ENCODE measurements at places on chromosomes 1 and 21.
A peak's percentile ranks its signal among the peaks of the same experiment; 100 is the strongest.

DNA sequence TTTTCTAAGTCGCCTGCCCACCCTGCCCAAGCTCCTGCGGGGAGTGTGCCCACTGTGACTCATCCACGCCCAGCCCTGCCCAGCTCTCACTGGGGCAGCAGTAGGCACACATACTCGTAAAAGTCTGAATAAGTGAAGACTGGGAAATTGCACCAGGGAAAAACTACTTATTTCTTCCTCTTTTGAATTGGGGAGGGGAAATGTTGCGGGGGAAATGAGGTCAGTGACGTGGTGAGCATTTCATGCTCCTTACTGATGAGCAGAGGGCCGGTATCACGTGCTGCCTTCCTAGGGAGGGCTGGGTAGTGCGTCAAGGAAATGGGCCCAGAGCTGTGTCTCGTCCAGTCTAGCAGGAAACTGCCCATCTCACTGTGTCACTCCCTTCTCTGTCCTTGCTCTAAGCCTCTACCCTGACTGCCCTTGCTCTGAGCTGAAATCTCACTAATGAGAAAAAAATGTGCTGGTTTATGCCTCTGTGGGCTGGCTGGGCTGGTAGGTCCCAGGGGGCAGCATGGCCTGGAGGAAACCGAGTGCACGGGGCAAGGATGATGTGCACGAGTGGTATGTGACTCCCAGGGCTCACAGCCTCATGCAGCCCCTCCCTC, 13.5 kb upstream of the TNFRSF1B start:
- DNase-seq = peak; percentile 66

DNA sequence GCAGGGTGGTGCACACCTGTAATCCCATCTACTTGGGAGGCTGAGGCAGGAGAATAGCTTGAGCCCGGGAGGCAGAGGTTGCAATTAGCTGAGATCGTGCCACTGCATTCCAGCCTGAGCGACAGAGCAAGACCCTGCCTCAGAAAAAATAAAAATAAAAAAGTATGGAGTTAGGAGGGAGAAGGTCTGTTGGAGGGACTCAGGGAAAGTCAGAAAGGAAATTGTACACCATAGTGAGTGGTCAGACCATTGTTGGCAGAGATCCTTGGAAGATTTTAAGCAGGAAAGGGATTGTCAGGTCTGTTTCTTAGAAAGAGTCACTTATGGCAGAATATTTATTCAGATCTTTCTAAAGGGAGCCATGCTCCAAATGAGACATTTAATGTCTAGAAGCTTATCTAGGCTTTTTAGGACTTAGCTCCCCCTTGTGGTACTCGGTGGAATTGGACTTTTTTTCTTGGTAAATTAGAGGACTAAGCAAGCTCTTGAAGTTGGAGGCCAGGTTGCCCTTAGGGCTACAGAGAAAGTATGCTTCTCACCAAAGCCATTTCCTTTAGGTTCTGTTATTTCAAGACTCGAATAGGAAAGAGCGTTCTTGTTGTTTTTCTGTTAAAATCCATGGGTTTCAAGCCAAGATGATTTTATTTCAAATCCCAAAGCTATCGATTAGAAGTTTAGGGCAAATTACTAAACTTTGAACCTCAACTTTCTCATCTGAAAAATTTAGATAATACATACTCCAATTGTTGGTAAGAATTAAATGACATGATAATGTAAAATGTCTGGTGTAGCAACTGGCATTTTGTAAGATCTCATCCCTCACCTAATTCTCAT, 16.5 kb downstream of the MIA3 start:
- DNase-seq = peak; percentile 60

- DNase-seq = no peak
Observed at GRCh38 chr1:167704715-167705114, 17.1 kb upstream of the MPZL1 start.

GRCh38 chr1:205458777-205459566, 3.1 kb upstream of the BLACAT1 start:
- peak; percentile 72 for DNase-seq

DNA sequence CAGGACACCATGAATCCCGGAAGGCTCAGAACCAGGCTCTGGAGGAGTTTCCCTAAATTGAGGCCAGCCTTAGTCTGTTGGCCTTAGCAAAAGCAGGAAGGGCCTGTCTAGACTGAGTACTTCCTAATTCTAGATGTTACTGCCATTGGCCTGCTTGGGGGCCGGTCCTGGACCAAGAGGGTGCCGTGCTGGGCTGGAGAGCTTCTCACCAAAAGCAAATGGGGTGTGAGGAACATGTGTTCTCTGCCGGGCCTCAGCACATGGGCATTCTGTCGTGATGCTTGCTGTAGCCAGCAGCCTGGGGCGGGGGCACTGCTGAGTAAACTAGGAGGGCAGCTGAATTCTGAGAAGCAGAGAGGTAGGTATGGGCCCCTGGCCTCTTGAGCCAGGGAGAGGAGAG, 35.7 kb upstream of the MAN1C1 start:
- no peak for DNase-seq

- no peak for DNase-seq
Observed at GRCh38 chr21:15741510-15741909, 11.7 kb downstream of the USP25 start.

DNA sequence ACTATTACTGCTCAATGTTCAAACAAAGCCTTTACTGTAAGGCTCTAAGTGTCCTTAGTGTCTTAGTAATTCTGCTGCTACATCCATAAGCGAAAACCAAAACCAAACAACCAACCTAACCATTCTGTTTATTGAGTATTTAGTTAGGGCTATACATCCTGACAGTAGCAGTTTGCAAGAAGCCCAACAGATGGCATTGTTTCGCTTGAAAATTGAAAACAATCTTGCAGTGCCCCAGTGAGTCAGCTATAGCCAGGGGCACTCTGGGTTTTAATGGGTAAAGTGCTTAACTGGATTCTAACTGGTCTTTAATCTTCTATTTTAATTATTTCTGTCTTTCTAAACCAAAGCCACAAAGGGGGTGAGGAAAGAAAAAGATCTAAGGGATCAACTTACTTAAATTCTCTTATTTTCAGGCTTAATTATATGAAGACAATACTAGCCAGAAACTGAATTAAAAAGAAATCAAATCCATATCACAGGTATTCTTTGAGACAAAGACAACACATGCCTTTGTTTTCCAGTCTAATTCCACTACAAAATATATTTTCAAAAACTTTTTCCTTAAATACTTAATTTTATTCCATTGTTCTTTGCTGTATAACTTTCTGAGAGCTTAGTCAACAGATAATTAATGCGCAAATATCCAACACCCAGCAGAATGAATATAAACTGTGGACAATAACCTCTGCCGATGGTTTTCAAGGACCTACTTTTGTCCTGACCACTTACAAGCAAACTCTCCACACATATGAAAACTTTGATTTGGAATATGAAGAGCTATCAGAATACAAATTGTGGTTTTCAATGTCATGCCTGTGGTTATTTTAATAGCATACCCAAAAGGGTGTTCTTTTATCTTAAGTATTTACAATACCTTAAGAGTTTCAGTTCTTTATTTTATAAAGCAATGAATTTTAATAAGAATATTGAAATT, 15.2 kb downstream of the POGZ start:
- DNase-seq = peak; percentile 55

- peak; percentile 36 for DNase-seq
Observed at GRCh38 chr1:151199873-151200581, 1.7 kb downstream of the PIP5K1A start.

DNA sequence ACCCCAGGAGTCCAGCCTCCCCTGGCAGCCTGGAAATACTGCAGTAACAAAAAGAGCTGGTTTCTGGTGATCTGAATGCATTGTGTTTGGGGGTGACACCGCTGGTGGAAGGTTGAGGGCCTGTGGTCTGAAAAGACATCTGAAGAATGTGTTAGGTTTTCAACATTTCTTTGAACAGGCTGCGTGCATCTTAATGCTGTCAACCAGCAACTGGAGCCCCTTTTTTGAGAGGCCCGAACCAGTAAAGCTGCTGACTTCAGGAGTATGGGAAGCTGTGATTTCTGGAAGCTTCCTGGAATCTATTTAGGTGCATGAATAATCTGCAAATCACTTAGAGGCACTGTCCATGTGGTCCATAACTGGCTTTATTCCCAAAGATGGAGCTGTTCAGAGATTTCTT, 17.0 kb downstream of the ATP5PO start:
- DNase-seq = no peak

DNA sequence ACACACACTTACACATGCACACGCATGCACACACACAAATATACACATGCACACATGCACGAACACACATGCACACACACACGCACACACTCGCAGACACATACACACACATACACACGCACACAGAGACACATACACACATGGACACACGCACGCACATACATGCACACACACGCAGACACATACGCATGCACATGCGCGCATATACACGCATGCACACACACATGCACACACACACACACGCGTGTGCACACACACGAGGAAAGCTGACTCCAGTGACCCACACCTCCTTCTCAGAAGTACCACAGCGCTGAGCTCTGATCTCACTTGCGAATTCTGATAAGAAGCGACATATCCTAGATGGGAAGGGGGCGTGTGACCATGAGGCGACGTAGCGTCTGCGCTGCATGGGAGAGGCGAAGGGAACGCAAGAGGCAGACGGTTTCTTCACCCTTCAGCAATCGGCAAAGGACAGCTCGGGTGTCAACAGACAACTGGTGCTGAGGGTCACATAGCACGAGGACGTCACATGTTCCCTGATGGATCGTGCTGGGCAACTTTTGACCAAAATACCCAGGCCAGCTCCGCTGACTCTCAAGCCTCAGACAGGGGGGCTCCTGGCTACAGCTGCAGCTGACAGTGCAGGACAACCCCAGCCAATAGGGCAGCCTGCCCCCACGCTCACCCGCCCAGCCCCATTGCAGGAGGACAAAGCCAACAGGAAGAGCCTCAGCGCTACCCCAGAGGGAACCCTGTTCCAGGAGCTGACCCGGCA, 16.0 kb upstream of the PDE9A start:
- no peak for DNase-seq

GRCh38 chr1:243513726-243514491, 258.1 kb downstream of the SDCCAG8 start:
- no peak for DNase-seq

DNA sequence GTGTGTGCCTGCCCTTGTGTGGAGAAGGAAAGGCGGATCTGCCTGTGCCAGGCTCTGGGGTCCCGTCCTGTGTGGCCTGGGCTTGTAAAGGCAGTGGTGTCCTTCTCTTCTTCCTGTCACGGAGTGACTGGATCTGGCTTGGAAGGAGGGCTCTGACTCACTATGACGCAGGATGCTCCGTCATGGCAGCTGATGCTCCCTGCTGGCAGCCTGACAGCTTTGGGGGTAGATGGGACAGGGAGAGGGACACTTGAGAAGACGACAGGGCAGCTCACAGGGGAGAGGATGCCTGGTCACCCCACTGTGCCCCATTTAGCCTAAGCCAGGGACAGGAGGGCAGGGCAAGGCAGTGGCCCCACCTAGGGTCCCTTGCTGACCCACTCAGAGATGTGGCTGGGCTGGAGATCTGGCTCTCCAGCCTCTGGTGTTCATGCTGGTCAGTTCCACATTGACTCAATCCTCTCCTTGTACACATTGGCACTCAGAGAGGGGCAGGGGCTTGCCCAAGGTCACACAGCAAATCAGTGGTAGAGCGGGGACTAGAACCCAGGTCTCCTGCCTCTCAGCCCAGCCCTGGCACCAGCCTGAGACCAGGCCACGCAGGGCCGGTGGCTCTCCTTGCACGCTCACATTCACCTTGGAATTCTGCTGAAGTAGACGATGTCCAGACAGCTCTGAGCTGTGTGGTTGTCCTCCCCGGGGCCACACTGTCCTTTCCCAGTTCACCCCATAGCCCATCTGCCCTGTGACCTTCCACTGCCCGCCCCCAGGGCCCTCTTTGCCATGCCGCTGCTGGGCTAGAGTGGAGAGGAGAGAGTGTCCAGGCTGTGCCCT, 2.8 kb upstream of the FAM131C start:
- no peak for DNase-seq

DNA sequence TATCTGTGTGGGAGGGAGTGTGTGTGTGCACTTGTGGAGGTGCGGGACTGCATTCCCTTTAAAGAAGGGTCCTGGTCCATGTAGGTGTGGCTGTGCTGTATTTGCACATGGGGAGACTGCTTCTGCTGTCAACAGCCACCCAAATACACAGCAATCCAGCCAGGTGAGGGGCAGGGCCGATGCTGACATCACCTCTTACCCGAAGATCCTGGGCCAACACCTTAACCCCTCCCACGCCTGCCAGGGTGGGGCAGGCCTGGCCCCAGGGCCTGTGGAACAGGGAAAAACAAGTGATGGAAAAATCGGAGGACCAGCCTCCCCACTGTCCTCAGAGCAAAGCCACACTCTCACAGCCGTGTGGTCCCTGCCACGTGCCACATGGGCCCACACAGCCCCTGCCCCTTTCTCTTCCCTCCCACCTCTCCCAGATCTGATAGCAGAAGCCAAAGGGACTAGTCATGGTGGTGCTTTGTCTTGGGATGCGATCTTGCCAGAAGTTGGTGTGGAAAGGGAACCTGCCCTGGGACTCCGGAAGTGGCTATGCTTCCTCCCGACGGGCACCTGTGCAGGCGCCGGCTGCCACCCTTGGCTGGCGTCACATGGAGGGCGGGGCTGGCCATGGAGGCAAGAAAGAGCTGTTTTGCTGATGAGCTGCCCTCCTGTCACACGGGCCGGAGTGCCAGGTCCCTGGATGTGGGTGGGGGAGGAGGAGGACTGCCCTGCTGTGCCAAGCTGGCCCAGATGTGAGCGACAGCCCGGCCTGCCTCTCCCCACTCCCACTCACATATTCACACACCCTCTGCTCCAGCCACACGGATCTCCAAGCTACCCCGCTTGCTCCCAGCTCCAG, 7.8 kb upstream of the CASZ1 start:
- DNase-seq = no peak

- peak; percentile 76 for DNase-seq
Observed at GRCh38 chr1:206658264-206658980, 23.1 kb downstream of the DYRK3 start.

DNA sequence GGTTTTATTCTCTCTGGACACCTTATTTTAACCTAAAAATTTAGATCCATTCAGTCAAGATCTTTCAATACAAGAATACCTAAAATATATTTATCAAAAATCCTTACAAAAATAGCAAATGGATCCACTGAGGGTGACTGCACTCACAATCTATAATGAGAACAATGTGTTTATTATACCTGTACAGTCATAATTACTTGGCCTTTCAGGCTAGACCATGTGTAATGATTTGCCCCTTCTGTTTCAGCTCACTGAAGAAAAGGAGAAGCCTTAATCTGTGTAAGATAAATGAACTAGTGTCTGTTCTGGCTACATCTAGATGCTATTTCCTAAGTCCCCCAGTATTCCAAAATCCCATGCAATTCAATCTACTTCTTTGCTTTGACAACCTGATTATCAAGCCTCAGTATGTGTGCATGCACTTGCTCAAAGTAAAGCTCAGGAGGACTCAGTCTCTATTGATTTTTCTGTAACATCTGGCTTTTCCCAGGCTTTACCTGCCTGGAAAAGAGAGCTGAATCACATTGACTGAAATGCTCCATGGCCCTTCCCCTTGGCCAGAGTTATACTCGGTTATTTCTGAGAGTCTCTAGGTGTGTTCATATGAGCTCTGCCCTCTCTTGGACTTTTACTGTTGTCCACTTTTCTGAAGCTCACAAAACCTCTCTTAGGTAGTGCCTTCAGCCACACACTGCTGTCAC, 27.6 kb downstream of the CRP start:
- no peak for DNase-seq
